ENCODE measurements at places on chromosomes 4 and X.
A peak's percentile ranks its signal among the peaks of the same experiment; 100 is the strongest.

GRCh38 chrX:116357329-116357728 is 79.1 kb upstream of the SLC6A14 start:
- DNase-seq = peak; percentile 4

- no peak for DNase-seq
These were observed 703.7 kb upstream of the PCDH10 start for GRCh38 chr4:132445386-132445785.

DNA sequence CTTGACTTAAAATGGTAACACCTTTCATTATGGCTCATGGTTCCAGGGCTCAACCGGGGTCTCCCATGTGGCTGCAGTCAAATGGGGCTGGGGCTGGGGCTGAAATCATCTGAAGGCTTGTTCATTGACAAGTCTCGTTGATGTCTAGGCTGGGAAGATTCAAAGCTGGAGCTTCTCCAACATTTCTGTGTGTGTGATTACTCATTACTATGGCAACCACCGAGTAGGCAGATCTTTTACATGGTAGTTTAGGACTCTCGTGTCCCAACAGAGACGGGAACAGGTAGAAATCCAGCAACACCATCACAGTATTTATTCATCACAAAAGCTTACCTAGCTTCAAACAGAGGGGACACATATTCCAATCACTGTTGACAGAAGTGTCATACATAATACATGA is 7.8 kb downstream of the YTHDC1 start:
- DNase-seq = peak; percentile 86

DNA sequence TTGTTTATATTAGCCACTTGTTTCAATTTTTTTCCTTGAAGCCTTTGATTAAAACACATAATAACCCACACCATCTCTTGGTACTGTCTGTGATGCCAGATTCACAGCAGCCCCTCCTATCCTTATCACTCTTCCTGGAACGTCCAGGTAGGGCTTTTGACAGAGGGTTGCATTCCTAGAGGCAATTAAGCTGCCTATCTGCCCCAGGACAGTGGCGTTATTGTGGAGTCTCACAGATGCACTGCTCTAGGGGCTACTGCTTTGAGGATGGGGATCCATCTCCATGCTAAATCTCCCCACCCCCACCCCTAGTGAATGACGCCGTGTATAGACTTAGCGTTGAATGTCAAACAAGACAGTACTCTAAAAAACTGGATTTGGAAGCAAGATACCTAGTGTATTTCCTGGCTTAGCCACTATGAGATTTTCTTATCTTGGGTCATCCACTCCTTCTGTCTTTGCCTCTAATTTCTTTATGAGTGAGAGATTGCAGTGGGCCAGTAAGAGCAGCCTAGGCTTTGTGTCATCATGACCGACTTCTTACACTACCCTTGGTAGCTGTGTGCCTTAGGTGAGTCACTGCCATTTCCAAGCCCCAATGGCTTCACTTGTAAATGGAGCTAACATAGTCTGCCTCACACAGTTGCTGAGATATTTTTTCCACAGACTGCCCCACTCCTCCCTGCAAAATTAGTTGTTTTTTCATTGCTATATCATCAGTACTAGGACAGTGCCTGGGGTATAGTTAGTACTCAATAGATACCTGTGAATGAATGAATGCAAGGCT is 90.9 kb downstream of the EGF start:
- DNase-seq = no peak

GRCh38 chr4:2070421-2071251 is 11.5 kb downstream of the NAT8L start:
- no peak for DNase-seq

GRCh38 chrX:68878977-68879645 is 50.3 kb downstream of the EFNB1 start:
- no peak for DNase-seq

GRCh38 chrX:114774691-114775090 is 190.8 kb downstream of the HTR2C start:
- peak; percentile 5 for DNase-seq

DNA sequence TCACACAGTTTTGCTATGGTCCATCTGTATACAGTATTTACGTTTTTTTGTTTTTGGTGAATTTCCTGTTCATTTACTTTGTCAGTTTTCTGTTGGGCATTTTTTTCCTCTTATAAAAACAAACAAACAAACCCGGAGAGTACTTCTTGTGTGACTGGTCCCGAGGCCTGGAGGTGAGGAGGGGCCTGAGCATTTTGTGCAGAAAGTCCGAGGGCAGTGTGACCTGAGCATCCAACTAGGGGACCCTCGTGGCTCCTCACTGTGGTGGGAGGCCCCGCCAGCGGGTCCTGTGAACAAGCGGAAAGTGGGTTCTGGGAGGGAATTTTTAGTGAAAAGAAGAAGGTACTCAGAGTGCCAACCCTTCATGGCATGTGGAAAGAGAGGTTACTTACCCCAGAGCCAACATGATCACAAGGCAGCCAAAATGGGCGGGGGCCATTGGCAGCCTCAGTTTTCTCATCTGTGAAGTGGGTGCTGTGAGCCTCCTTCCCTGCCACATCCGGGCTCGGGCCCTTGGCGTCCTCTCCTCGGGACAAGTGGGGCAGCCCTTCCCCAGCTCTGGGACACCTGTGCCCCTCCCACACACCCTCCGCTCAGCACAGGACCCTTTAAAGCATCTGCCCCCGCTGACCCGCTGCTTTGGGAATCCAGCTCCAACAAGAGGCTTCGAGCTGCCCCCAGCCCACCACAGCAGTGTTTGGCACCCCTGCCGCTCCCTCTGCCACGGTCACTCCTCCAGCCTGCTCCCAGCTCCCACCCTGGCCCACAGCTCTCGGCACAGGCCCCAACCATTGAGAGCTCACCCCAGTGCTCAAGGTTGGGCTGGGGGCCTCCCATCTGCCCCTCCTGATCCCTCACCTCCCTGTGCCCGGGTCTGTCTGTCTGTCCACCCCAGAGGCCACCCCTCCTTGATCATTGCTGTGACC is 22.8 kb upstream of the GPR78 start:
- no peak for DNase-seq

DNA sequence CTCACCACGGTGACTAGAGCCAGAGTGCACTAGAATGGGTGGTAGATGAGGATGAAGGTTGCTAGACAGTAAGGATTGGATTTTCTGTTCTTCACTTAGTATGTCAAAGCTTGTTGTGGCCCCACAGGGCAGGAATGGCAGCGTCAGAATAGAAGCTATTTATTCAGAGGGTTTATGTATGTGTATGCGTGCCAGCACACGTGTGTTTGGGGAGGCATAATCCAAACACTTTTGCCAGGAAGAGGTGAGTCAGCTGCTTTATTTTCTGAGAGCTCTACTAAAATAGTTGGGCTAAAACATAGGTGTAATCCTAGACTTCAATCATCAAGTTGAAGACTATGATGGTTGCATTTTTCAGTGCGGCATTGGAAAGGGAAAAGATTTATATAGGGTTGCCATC is 1.2 kb upstream of the MAGEE2 start:
- no peak for DNase-seq

GRCh38 chr4:82852751-82853285 is 38.1 kb downstream of the SEC31A start:
- DNase-seq = no peak

DNA sequence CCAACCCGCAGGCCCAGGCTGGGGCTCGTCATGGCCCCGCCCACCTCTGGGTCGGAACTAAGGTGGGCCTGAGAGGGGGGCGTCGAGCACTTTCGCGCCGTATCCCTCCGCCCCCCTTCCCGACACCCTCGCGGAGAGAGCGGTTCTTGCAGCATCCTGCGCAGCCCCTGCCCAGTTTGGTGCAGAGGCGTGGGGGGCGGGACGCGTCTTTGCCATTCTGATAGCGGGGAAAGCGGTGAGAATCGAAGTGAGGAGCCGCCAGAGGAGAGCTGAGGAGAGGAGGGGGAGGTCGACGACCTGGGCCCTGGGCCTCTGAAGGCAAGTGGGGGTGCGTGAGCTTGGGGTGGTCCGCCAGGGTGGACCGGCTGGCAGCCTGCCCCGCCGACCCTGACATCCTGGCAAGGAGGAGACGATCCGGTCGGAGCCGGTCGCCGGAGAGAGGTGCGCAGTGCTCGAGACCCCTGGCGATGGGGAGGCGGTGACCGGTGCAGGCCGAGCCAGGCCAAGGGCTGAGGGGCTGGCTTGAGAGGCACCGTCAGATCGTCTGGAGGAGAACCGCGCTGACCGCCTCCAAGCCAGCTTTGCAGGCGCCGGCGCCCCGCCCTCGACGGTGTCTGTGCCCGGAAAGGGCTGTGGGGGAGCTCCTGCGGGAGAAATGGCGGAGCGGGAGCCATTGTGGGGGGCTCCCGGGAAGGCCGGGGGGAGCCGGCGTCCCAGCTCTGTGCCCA is 25.5 kb downstream of the GPRASP3 start:
- peak; percentile 31 for DNase-seq

GRCh38 chrX:352582-353314 is 34.0 kb downstream of the PPP2R3B start:
- DNase-seq = no peak

DNA sequence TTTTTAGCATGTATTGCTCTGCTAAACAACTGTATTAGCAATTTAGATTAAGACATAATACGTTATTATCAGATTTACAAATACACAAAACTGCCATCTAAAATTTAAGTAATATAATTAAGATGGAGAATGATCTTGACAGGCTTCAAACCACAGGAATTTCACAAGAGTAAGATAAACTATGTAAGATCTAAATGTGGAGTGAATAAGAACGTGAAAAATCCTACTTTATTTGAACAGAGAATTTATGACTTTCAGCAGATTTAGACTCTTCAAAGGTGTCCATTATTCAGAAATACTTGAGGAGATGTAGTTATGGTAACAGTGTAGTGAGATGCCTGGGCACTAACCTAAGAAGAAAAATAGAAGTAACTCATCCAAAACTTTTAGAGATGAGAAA is 73.2 kb downstream of the SLC4A4 start:
- peak; percentile 8 for DNase-seq

DNA sequence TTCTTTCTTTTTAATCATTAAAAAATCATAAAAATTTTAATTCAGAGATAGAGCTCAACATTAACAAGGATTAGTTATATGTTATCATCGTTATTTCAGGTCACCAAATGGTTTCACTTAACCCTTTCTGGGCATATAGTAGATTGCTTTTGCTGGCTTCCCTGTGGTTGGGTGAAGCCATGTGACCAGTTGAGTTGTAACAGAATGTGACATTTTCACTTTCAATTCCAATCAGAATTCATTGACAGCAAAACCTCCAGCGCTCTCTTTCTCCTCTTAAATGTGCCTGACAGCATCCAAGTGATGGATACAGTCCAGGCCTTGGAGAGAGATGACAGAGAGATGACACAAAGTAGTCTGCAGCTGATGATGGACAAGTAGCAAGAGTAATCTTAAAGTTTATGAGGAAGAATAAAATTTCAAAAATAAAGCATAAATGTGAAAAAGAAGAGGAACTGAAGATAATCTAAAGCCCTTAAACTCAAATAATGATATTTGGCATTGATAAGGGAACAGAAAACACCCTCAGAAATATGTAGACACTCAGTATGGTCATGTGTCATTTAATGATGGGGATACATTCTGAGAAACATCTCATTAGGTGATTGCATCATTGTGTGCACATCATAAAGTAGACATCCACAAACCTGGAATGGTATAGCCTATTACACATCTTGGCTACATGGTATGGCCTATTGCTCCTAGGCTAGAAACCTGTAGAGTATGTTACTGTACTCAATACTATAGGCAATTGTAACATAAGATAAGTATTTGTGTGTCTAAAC is 92.3 kb upstream of the QRFPR start:
- DNase-seq = no peak

GRCh38 chrX:24117258-24117657 is 32.3 kb upstream of the ZFX start:
- DNase-seq = peak; percentile 81

- no peak for DNase-seq
These were observed 190.1 kb downstream of the NSUN7 start for GRCh38 chr4:40939856-40940255.

DNA sequence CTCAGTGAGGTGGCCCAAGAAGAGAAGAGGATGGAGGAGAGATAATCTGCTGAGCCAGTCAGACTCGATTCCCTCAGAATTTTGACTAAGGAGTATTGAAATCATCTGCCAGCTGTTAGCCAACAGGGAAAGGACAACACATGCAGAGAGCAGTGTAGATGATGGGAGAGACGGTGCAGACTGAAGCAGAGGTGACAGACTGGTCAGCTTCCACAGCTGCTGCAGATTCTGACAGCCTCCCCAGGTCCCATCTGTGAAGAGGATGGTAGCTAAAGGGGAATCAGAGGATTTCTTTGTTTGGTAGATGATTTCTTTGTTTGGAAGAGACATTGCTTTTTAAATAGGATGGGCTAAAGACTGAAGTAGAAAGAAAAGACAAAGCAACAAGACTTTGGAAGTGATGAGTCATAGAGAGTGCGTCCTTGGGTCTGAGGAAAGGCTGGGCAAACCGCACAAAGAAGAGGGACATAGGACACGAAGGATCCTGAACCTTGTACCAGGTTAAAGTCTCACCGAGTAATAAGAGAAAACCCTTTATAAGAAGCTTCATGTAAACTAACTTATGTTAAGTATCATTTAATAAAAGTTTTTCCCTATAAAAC is 27.6 kb downstream of the INTU start:
- DNase-seq = no peak

GRCh38 chr4:163694385-163694784 is 199.9 kb downstream of the TMA16 start:
- DNase-seq = peak; percentile 35

- peak; percentile 46 for DNase-seq
These were observed 203.0 kb downstream of the AFAP1 start for GRCh38 chr4:7736436-7737267.

All from iris pigment epithelial cell (primary cell).